ENCODE measurements at places on chromosomes 7 and 10.

DNA sequence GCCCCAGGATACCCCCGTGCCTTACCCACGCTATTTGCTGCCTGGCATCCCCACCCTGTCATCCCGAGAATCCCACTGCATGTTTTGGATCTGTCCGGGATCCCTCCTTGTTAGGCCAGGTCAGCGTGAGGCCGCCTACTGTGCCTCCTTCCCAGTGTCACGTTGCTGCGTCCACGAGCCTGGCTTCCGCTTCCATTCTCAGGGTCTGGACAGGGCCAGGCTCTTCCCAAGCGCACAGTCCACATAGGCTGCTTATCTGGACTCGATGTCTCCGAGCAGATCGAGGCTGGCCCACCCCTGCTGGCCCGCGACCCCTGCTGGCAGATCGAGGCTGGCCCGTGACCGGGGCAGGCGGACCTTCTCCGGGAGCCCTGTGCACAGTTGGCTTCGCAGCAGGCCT, 27.1 kb downstream of the FOXK1 start:
- DNase-seq = no peak

DNA sequence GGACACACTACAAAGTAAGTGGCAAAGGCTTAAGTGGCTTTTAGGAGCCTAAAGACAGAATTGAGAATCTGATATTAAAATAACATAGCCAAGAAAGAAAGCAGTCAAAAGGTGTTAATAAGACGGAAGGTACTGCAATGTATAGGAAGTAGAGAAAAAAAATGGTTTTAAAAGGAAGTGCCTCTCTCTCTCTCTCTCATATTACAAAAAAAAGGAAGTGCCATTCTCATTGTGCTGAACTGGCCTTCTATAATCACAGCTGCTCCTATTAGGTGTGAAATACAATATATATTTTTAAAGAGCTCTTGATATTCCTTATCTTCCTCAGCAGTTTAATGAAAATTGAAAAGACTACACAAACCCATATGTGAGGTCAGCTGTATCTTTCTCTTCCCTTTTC, 199.4 kb upstream of the NPVF start:
- no peak for DNase-seq

DNA sequence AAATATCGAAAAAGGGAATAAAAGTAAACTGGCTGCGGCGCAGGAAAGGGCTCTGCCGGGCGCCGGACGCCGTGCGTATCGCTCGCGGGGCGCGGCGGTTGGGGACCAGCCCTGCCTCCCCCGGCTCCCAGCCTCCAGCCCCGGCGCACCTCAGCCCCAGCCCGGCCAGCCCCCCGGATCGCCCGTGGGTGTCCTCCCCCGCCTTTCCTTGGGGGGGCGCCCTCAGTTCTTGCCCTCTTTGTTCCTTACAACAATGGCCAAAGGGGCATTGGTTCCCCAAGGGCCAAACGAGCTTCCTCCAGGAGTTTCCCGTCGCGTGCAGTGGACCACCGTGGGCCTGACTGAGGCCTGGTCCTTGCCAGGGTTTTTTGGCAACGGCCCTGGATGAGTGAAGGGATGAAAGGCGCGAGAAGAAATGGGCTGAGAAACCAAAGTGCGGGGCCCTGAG, 1.2 kb downstream of the MACROH2A2 start:
- DNase-seq = no peak

DNA sequence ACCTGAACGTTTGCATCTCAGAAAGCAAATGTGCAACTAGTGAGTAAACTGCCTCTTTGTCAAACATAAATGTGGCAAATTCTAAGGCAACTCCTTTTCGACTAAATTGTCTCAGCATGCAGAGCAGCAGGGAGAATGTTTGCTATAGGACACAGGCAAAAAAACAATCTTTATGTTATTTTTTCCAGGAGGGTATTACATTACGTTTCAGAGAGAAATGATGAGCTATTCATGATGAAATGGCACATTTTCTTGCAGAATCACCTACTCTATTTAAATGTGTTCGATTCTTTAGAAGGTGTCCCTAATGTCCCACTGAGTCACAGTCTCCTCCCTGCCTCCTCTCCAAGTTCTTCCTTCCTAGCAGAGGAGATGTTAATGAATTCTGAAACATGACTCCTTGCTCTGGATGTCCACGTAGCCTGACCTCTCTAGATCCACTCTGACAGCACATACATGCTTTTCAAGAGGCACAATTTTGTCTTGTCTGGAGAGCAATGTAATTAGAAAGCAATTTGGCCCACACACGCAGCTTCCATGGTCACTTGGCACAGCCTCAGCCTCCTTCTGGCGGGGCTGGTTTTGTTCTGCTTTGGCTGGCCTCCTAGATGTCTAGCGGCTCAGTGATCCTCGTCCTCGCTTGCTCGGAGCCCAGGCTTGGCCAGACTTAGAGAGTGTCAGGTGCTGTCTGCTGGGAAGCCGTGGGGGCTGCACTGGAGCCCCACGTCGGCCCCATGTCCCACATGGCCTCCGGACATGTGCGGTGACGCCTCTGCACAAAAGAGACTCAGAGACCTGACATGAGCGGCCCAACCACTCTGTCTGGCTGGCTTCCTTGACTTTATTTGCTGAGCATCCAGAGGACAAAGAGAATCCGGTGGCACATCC, 125.7 kb upstream of the ZNF438 start:
- DNase-seq = peak; percentile 87

DNA sequence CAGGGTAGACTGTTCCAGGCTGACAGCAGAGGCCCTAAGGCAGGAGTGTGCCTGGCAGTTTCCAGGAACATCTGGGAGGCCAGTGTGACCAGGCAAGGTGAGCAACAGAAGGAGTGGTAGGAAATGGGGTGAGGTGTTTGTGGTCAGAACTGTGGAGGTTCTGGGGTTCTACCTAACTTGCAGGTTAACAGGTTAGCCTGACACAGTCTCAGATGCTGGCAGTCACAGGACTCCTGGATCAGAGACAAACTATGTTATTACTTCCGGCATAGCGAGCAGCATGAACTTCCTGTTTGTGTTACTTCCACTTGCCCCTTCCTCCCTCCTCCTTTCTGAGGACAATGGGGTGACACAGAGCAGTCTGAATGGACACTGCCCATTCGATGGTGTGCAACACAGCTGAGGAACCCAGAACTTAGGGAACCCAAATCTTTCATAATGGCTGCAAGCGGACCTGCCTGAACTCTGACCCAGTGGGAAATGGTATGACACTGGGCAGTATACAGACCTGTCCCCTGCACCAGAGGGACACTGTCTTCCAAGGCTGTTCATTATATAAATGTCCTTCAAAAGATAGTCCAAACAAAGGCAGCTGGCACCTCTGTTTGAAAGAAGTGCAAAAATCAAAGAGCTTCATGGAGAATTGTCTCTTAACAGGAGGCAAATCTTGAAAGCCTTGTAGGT, 3.9 kb upstream of the SAR1A start:
- DNase-seq = no peak

GRCh38 chr10:32937911-32938424, 20.1 kb downstream of the ITGB1 start:
- DNase-seq = no peak

GRCh38 chr10:77686096-77686495, 48.5 kb upstream of the KCNMA1 start:
- no peak for DNase-seq

GRCh38 chr10:64037071-64037661, 516.0 kb downstream of the REEP3 start:
- DNase-seq = peak; percentile 48

- no peak for DNase-seq
Measured at GRCh38 chr7:148939128-148939755, 55.2 kb upstream of the EZH2 start.

DNA sequence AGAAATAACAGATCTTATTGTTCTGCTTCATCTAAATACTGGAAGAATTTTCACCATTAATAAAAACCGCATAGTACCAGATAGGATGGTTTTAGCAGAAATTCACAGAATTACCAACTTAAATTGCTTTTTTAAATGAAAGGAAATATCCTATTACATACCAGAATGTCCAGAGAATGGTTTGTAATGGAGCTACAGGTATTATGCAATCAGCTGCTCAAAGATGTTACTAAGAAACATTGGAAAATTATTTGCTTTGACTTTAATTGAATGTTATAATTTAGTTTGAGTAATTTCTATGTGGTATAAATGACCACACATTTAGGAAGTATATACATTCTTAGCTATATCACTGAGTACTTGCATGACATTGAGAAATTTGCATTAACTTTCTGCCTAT, 338.3 kb downstream of the ETV1 start:
- DNase-seq = no peak

DNA sequence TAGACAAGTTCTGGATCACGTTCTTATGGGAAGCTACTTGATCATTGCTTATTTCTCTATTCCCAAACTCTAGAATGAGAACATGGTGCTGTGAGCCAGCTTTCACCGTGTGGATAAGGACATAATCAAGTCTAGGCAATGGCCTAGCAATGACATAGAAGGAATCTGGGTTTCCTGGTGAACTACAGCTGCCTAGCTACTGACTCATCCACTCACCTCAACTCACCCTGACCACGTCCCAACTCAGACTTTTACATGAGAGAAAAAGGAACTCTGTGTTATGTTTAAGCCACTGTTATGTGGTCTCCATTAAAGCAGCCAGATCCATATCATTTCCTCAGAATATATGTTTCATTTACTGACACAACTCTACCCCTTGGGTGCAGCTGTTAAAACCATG, 18.8 kb upstream of the MET start:
- no peak for DNase-seq

Measured in muscle of arm (tissue), 14 donors.